Stomach (tissue), 19 donors: ENCODE measurements at places on chromosomes 16 and 17. TPM values are rescaled to one million over a fixed set of nuclear protein-coding genes. Genes with fewer than 3 reads are reported as not detected.

Gene CD300E
- total RNA-seq = 0.29 TPM

Gene NKD1
- 9.2 TPM for total RNA-seq

Gene CCL17
- total RNA-seq = not detected

Gene AGRP
- not detected for total RNA-seq

Gene AATK
- total RNA-seq = 10.9 TPM

Gene RCVRN
- total RNA-seq = not detected

Gene WFIKKN1
- not detected for total RNA-seq

Gene PPY
- total RNA-seq = not detected

Gene KRT34
- not detected for total RNA-seq

Gene SHMT1
- 16.9 TPM for total RNA-seq

Gene CHRNE
- 2.0 TPM for total RNA-seq

Gene C16orf92
- not detected for total RNA-seq

Gene TMEM114
- not detected for total RNA-seq

Gene ITGAL
- total RNA-seq = 11.3 TPM

Gene SLC16A11
- total RNA-seq = not detected

Gene FBXW10
- not detected for total RNA-seq

Gene CDK5R1
- 2.6 TPM for total RNA-seq

Gene KRT33A
- total RNA-seq = not detected

Gene HOXB1
- total RNA-seq = not detected

Gene STH
- total RNA-seq = not detected

Gene OR3A2
- total RNA-seq = not detected
